ENCODE measurements at places on chromosomes 1 and 21. TPM values are rescaled to one million over a fixed set of nuclear protein-coding genes. Genes with fewer than 3 reads are reported as not detected.

GRCh38 chr1:16134066-16134801 lies 21.6 kb downstream of the EPHA2 start:
- H3K27me3 ChIP-seq = no peaks in the 10 kb centered on the region
- H3K27ac ChIP-seq = no peak overlapping the region
- peaks cover 8% of the 10 kb centered on the region for H3K4me1 ChIP-seq
- DNase-seq = no peak

GRCh38 chr1:182175361-182175931 lies 113.9 kb upstream of the ZNF648 start:
- no peak overlapping the region for H3K4me3 ChIP-seq
- H3K27ac ChIP-seq = no peak overlapping the region
- no peaks in the 10 kb centered on the region for H3K4me1 ChIP-seq
- no peak for DNase-seq
- H3K36me3 ChIP-seq = no peaks in the 10 kb centered on the region

GRCh38 chr1:113874012-113874879 lies 2.7 kb upstream of the PTPN22 start:
- H3K4me1 ChIP-seq = peaks cover 5% of the 10 kb centered on the region
- DNase-seq = no peak
- no peaks in the 10 kb centered on the region for H3K36me3 ChIP-seq
- no peak overlapping the region for H3K27ac ChIP-seq
- H3K27me3 ChIP-seq = no peaks in the 10 kb centered on the region
- no peak overlapping the region for H3K4me3 ChIP-seq

GRCh38 chr1:108590957-108591356 lies 31.1 kb downstream of the EEIG2 start:
- peak; percentile 97 for DNase-seq
- H3K4me1 ChIP-seq = peaks cover 8% of the 10 kb centered on the region
- H3K4me3 ChIP-seq = no peak overlapping the region
- no peak overlapping the region for H3K27ac ChIP-seq
- H3K36me3 ChIP-seq = no peaks in the 10 kb centered on the region

DNA sequence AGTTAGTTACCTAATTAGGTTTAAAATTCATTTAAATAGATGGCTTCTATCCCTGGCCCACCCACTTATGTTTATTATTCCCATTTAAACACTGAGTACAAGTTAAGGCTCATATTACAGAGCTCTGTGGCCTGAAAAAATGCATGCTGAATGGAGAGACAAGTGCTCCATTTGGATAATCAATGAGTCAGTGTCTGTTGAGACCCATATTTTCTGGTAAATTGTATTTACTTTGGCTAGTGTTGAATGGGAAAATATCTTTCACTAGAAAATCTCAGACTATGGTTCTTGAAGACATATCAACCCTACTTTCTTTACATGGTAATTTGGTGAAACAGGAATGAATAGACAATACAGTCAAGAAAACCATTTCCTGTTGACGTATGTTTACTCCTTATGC lies 356.0 kb downstream of the S1PR1 start:
- no peak overlapping the region for H3K4me3 ChIP-seq
- no peaks in the 10 kb centered on the region for H3K4me1 ChIP-seq
- H3K27ac ChIP-seq = no peak overlapping the region
- no peaks in the 10 kb centered on the region for H3K36me3 ChIP-seq
- no peak for DNase-seq

DNA sequence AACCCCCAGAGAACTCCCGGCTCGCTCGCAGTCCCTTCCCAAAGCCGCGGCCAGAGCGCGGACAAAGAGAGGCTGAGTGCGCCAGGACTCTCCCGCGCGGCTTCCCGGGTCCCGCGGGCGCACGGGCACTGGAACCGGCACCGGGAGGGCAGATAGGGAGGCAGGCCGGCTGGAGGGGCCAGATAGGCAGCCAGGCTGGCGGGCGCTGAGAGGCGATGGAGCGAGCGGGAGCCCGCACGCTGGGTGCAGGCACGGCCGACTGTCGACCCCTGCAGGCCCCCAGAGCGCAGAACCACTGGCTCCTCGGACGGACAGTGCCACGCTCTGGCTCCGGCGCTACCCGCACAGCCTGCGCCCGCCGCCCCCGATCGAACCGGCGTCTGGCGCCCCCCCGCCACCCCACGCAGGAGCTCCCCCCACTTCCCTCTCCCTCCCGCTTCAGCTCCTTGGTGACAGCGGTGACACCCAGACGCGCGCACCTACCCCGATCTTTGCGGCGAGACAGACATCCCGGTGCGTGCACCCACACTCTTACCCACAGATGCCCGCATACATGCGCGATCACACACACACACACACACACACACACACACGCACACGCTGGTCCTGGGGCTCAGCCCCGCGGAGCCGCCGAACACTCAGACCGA lies 534 bp downstream of the SLC6A9 start:
- H3K27me3 ChIP-seq = no peaks in the 10 kb centered on the region
- peak; percentile 49 for DNase-seq
- H3K4me1 ChIP-seq = peaks cover 23% of the 10 kb centered on the region
- peak overlapping the region; percentile 77 for H3K4me3 ChIP-seq

DNA sequence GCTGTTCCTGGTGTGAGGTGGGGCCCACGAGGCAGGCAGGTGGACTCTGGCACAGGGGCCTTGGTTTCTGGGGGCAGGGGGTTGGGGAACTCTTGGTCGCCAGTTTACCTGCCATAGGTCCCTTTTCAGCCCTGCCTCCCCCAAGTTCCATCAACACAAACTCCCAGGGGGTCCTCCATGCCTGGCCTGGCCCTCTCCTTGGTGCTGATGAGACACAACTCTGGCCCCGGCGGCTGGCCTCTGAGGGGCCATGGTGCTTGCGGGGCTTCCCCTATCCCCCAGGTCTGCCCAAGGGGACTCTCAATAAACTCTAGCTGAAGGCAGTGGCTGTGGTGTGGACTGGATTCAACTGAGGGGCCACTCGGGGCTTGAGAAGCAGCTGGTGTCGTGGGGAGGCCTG lies 16.0 kb downstream of the HTR6 start:
- no peaks in the 10 kb centered on the region for H3K36me3 ChIP-seq
- no peak for DNase-seq
- no peak overlapping the region for H3K27ac ChIP-seq
- no peak overlapping the region for H3K4me3 ChIP-seq
- peaks cover 3% of the 10 kb centered on the region for H3K27me3 ChIP-seq

DNA sequence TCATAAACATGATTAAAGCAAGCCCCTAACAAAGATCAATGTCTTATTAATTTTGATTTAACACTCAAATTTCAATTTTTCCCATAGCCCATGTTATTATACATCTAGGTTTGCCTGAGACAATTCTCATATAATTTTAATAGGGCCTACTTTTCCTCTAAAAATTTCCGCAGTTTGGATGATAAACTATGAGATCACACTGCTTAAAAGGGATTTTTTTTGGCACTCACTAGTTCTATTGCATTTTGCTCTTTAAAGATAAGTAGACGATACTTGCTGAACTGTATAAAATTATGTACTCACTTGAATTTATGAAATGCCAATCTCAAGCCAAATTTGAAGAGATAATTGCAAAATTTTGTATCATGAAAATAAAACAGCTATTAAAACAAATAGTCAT lies 480.4 kb upstream of the ZRANB2 start:
- H3K4me1 ChIP-seq = no peaks in the 10 kb centered on the region
- no peak for DNase-seq
- H3K27ac ChIP-seq = no peak overlapping the region
- H3K27me3 ChIP-seq = no peaks in the 10 kb centered on the region
- H3K36me3 ChIP-seq = no peaks in the 10 kb centered on the region

GRCh38 chr1:213572912-213573647 lies 414.7 kb upstream of the PROX1 start:
- H3K4me1 ChIP-seq = peaks cover 17% of the 10 kb centered on the region
- H3K4me3 ChIP-seq = no peak overlapping the region
- no peaks in the 10 kb centered on the region for H3K27me3 ChIP-seq
- DNase-seq = no peak
- H3K36me3 ChIP-seq = no peaks in the 10 kb centered on the region
- H3K27ac ChIP-seq = no peak overlapping the region

- H3K27ac ChIP-seq = no peak overlapping the region
- no peaks in the 10 kb centered on the region for H3K4me1 ChIP-seq
- no peaks in the 10 kb centered on the region for H3K36me3 ChIP-seq
- no peaks in the 10 kb centered on the region for H3K27me3 ChIP-seq
- H3K4me3 ChIP-seq = no peak overlapping the region
- no peak for DNase-seq
These were observed 32.5 kb downstream of the CDKN2C start for GRCh38 chr1:51002516-51002915.

DNA sequence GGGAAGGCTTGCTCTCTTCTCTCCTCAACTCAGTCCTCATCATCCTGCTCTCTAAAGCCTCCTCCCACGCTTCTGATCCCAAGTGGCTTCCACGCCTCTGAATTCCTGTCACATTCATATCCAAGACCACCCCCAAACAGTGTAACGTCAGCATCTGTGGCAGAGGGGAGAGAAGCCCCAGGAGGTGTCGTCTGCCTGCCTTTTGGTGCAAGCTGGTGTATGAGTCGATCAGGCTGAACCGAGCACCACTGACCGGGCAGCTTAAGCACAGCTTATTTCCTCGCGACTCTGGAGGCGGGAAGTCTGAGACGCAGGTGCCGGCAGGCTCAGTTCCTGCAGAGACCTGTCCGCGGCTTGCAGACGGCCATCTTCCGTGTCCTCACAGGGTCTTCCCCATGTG lies 123.8 kb upstream of the RAB4A start:
- DNase-seq = no peak
- peaks cover 13% of the 10 kb centered on the region for H3K27me3 ChIP-seq
- H3K27ac ChIP-seq = no peak overlapping the region
- no peaks in the 10 kb centered on the region for H3K36me3 ChIP-seq

DNA sequence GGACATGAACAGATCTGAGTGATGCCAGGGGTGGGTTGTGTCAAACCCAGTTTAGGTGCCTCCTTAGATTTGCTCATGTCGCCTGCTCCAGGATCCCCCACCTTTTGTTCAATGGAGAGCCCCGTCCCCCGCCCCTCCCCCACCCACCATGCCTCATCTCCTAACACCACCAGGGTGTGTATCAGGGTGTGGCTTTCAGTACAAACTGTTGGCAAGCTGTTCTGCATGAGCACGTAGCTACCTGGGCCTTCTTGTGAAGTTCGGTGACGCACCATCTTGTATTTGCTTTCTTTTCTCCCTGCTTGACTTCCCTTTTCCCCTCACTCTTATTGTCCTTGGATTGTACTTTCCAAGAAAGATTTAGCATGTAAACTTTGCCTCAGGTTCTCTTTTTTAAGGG lies 94.8 kb downstream of the EBNA1BP2 start:
- no peak overlapping the region for H3K4me3 ChIP-seq
- no peak for DNase-seq
- H3K36me3 ChIP-seq = no peaks in the 10 kb centered on the region
- no peak overlapping the region for H3K27ac ChIP-seq

GRCh38 chr1:183048087-183049085 lies 25.2 kb downstream of the LAMC1 start:
- H3K27me3 ChIP-seq = no peaks in the 10 kb centered on the region
- DNase-seq = no peak
- no peak overlapping the region for H3K4me3 ChIP-seq
- H3K4me1 ChIP-seq = peaks cover 7% of the 10 kb centered on the region

GRCh38 chr1:212498283-212499040 lies 65.7 kb downstream of the NENF start:
- H3K4me3 ChIP-seq = no peak overlapping the region
- H3K27me3 ChIP-seq = no peaks in the 10 kb centered on the region
- no peaks in the 10 kb centered on the region for H3K36me3 ChIP-seq
- peaks cover 17% of the 10 kb centered on the region for H3K4me1 ChIP-seq
- H3K27ac ChIP-seq = peak overlapping the region; percentile 96

DNA sequence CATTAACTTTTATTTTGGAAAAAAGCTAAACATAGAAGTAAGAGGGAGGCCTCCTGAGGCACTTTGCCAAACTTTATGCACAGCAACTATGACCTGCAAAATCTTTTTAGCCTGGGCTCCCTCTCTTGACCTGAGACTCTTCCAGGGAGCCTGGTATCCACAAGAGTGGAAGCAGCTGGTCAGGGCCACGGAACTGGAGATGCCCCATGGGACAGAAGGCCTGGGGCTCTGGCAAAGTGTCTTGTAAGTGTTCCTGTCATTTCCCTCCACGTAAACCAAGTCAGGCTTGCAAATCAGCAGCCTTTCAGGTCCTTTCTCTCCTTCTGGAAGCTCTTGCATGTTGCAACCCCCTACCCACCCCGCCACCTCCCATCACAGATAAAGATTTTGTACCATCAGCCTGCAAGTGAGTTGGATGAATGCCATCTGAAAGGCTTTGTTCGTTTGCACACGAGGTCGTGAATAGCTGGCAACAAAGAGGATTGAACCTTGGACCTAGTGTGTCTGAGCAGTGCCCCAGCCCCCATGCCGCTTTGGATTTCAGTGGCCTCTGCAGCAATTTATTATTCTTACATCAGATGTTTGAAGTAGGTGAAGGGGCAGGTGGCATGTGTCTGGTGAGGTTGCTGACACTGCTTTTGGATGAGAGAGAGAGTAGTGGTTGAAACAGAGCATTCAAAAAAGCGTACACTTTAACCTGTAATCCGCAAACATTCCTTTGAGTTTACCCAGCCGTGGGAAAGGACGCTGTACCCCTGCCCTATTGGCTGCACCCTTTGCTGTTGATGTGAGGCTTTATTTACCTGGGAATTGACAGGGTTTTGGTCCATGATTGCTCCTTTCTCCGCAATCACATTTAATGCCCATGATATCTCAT lies 91.6 kb downstream of the GALNT2 start:
- no peak overlapping the region for H3K4me3 ChIP-seq
- DNase-seq = no peak
- peaks cover 43% of the 10 kb centered on the region for H3K4me1 ChIP-seq

DNA sequence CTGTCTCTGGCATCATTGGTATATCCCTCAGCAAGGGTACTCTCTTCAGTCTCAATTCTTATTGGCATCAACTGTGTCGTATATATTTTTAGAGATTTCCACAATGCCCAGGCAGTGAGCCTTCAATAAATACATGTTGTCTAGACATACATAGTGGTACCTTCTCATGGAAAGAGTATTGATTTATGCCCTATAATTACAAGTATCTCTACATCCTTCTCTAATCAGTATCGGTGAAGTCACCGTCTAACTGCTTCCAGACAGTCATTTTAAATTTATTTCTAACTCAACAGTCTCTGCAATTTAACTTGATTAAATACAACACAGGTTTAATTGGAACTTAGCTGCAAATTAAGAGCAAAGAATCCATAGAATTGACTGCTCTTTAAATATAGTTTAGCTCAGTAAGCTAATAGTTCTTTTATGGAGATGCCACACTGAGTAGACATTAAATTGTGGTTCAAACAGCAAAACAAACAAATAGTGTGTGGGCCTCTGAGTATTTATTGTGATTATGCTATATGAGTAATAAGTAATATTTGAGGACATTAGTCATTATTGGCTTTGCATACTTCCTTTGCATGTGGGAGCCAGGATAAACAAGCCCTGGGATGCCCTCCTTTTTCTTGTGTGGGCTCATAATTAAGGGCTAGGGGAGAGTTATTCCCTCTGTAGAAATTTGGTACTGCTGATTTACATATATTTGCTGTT lies 126.9 kb upstream of the DUSP10 start:
- H3K27me3 ChIP-seq = no peaks in the 10 kb centered on the region
- H3K4me3 ChIP-seq = no peak overlapping the region
- H3K36me3 ChIP-seq = no peaks in the 10 kb centered on the region
- H3K27ac ChIP-seq = no peak overlapping the region
- H3K4me1 ChIP-seq = no peaks in the 10 kb centered on the region

The EVA1C gene
- polyA plus RNA-seq = 0.55 TPM

The S100A7 gene
- not detected for polyA plus RNA-seq

The RGSL1 gene
- polyA plus RNA-seq = not detected

The UBL4B gene
- not detected for polyA plus RNA-seq

All from cardiac muscle cell (in vitro differentiated cells and primary cell).